ENCODE measurements at places on chromosomes 4 and X.

GRCh38 chr4:156575430-156576073 lies 396.0 kb downstream of the PDGFC start:
- no peak for DNase-seq

DNA sequence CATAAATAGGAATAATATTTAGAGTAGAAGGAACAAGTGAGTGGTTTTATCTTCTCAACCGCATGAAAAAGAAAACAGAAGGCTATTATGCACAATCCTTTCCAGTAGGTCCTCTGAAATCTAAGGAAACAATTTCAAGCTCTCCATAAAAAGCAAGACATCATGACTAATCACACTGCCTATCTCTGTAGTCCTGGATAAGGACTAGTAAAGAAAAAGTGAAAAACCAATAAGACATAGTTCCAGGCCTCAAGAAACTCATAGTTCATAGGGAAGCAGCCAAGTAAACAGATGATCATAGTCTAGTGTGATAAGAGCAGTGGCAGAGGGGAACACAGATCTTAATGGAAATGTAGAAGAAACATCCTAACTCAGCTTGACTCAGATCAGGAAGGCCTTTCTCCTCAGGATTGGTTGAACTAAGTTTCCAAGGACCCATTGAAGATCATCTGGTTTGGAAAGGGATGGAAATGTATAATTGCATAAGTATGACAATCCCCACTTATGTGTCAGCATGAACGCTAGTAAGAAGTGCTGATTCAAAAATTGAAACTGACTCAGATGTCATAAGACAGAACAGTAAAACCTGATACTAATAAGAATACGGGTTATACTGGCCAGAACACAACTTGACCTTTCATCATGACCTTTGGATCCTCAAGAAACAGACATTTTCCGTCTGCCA lies 155.3 kb downstream of the GRIA3 start:
- DNase-seq, result no peak

GRCh38 chrX:40459571-40460158 lies 121.1 kb upstream of the ATP6AP2 start:
- DNase-seq, result no peak

GRCh38 chr4:51943221-51943620 lies 76.9 kb downstream of the LRRC66 start:
- DNase-seq, result no peak

GRCh38 chr4:181147416-181147951 lies 1095.7 kb upstream of the TENM3 start:
- no peak for DNase-seq

- no peak for DNase-seq
Observed at GRCh38 chr4:167031534-167032156, 202.6 kb downstream of the SPOCK3 start.

GRCh38 chr4:118954246-118954645 lies 65.6 kb downstream of the SYNPO2 start:
- no peak for DNase-seq

GRCh38 chr4:112288455-112288854 lies 2.8 kb upstream of the TIFA start:
- no peak for DNase-seq

DNA sequence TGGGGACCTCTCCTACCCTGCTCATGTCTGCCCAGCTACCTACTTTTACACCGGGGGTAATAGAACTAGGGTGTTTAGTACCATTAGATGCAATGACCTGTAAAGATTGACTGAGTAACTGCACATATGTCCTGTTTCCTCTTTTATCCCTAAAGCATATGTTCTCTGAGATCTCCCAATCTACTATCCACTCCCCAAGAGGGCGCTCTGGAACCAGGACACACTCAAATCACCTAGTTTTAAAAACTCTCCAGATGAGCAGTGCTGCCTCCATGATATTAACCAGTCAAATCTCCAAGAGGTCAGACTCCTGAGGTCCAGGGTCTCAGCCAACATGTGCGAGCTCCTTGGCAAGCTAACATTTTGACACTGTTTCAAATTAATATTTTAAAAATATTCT lies 87.0 kb upstream of the TSPAN5 start:
- DNase-seq, result no peak

DNA sequence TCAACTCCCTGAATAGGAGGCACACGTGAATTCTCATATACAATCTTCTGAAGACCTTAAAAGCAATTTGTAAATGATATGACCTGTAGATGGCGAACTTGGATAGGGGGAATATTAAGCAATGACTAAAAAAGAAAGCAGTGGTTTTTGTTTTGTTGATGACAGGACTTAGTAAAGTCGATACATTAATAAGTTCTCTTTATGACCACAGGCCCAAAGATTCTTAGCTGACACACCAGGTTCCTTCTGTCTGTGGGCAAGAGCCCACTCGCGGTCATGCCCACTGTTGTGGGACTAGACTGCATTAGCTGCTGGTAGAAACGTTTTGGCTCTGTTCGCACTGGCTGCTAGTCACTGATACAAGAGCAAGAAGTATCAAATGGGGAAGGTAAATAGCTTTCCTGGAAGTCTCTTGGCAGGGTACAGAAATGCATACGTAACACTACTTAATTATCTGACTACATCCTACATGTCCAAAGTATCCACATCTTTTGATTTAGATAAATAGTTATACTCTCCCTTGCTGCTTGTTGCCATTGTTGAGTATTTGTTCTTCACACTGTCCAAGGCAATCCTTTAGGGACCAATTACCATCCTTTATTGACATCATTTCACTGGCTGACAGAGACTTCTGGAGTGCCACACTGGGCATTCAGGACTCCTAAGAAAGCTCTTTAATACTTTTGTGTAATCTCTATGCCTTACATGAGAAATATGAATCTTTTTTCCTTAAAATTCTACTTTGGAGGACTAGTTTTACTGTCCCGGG lies 31.0 kb downstream of the ALPK1 start:
- DNase-seq, result no peak

DNA sequence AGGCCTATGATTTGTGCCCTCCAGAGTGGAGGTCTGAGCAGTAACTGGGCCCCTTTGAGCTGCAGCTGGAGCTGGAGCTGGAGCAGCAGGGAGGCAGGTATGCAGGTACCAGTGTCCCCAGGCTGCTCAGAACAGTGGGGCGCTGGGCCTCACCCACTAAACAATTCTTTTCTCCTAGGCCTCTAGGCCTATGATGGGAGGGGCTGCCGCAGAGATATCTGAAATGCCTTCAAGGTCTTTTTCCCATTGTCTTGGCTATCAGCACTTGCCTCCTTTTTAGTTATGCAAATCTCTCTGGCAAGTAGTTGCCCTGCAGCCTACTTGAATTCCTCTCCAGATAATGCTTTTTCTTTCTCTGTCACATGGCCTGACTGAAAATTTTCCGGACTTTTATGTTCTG lies 79.7 kb upstream of the OTUD4 start:
- DNase-seq, result no peak

GRCh38 chr4:83625821-83626220 lies 89.9 kb downstream of the GPAT3 start:
- DNase-seq, result no peak

GRCh38 chr4:138449938-138450337 lies 207.8 kb upstream of the SLC7A11 start:
- no peak for DNase-seq

DNA sequence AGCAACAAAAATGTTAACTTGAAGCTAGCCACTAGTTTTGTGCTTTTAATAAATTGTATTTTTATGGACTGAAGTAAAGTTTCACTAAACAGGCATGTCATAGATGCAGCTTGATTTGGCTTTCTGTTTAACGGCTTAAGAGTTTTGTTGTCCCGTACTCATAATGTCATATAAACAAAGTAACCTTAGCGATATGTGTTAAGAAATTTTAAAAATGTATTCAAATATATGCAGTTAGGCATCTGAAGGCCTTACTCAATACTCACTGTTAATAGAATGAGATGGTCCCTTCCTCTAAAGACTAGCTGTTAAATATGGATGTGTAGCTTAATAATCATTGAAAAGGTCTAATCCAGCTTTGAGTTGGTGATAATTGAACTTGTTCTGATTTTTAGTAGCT lies 1.0 kb upstream of the SCLT1 start:
- no peak for DNase-seq

DNA sequence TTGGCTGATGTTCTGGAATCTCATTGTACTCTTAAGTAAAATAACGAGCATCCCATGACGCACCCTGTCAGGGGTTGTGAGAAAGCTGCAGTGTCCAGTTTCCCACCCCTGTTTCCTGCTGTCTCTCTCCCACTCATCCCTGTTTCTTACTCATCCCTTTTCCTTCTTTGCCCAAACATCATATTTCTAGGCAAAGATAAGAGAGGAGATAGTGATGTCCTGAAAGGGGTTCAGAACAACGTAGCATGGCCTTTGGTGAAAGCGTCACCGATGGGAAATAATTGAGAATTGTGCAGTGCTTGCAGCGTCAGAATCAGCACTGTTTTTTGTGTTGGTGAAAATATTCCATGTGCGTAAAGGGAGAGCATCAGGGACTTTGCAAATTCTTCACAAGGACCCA lies 23.5 kb upstream of the TMEM165 start:
- no peak for DNase-seq

- DNase-seq, result no peak
Observed at GRCh38 chrX:4004822-4005221, 291.4 kb upstream of the PRKX start.

DNA sequence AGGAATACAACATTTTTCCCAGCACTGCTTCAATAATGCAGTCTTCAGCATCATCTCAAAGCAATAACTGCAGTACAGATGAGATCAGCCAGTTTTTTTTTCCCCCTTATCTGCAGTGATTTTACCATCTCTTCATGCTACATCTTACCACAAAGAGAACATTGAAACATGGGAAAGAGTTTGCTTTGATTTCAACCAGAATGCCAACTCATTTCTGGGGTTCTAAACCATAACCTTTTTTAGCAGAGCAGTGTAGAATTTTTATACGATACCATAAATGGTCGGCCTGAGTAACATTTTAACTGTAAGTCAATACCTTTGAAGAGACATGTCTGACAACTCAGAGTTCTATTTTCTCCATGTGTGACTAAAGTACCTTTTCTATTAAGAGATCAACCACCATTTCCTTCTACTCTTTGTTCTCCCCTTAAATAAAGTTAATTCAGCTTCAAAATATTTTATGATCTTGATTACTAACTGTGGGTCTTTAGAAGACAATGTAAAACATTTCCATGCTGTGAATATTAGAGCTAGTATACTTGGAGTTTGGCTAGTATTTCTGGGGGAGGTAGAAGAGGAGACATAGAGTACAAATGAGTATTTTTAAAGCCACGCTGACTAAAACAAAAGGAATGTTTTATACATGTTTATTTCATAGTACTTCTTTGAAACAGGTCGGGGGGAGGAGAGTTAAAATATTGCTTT lies 69.1 kb downstream of the TET2 start:
- no peak for DNase-seq

- DNase-seq, result no peak
Observed at GRCh38 chr4:120672558-120673147, 249.9 kb downstream of the PRDM5 start.

GRCh38 chrX:149515954-149516602 lies 11.0 kb upstream of the IDS start:
- no peak for DNase-seq

DNA sequence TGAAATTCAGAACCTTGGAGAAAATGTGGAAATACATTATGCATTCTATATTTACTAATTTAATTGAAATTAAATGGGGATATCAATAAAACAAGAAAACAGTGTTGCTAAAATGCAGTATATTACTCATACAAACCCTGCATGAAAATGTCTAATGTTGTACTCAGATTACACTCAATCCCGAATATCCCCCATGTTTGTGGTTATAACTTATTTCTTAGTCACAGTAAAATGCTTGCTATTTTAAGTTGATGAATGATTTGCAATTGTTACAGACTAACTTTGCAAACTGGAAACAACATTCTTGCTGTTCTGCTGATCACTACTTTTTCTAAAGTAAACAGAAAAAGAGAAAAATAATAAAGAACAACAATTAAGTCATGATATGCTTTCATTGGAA lies 33.1 kb upstream of the ANXA10 start:
- no peak for DNase-seq

GRCh38 chrX:8672176-8672575 lies 59.8 kb downstream of the ANOS1 start:
- no peak for DNase-seq

DNA sequence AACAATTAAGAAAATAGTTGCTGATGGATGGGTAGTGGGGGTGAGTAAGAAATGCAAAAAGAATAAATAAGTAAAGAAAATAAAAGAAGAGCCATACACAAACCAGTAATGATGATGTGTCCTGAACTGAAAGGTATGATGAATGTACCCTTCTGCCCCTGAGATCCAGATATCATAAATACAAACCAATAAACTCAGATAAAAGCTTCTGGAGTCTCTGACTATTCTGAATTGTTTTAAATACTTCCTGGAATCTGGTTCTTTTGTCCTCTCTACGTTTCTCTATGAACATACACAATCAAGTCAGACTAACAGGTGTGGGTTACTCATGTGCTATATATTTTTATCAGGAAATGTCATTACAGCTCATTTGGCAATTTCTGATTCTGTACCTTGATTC lies 153.4 kb downstream of the PPP1R2C start:
- DNase-seq, result no peak

DNA sequence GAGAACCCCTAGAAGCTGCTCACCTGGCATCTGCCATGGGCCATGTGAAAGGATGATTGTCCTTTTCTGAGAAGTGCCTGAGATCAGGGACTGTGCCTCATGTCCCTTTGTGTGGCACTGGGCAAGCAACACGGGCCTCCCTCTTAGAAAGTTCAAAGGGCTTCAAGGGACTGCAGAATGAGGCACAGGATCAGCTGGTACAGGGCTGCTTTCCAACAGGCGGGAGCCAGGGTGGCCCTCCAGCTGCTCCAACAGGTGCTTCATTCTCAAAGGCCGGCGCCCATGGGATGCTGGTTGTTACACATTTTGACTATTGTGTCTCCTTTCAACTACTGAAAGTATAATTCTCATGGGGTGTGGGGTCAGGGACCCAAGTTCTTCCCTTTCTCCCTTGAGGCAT lies 114.7 kb downstream of the ENPP6 start:
- DNase-seq, result no peak

DNA sequence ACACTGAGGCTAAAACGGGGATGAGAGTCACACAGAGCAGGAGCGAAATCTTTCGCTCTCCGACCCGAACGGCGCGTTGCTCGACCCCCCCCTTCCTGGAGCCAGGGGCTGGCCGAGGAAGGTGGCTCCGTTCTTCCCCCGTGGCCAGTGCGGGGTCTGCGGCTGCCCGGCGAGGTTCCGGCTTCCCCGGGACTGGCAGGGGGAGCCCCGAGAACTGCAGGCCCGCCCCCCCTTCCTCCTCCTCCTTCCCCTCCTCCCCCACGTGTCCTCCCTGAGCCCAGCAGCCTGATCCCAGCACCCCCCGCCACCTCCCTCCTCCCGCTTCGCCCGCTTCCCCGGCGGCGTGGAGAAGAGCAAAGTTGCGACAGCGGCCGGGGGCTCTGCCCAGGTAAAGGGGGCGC lies 2.4 kb upstream of the BCORL1 start:
- DNase-seq, result no peak

DNA sequence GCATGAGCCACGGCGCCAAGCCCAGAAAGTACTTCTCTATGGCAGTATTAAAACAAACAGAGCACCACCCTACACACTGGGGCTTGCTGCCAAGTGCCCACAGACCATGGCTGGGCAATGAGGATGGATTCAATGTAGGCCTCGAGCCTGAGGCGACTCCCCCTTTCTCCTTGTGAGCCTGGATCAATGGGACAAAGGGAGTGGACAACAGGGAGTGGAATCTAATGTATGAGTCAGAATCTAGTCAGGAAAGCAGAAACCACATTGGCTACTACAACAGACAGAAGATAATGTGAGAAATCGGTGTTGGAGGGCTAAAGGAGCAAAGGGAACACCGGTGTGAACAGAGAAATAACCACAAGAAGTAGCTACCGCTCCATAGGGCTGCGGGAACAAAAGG lies 37.7 kb upstream of the OCIAD2 start:
- no peak for DNase-seq

- no peak for DNase-seq
Observed at GRCh38 chr4:24831637-24832036, 36.3 kb downstream of the SOD3 start.

GRCh38 chr4:118772767-118773428 lies 63.0 kb downstream of the SEC24D start:
- DNase-seq, result no peak

Measured in NCI-H2081 treated with DMSO at 0.1 percent for 48 hours (cell line).